ENCODE measurements at places on chromosomes 7 and 10. TPM values are rescaled to one million over a fixed set of nuclear protein-coding genes. Genes with fewer than 3 reads are reported as not detected.

GRCh38 chr10:48460182-48460581 lies 144.7 kb downstream of the ARHGAP22 start:
- no peak for DNase-seq

DNA sequence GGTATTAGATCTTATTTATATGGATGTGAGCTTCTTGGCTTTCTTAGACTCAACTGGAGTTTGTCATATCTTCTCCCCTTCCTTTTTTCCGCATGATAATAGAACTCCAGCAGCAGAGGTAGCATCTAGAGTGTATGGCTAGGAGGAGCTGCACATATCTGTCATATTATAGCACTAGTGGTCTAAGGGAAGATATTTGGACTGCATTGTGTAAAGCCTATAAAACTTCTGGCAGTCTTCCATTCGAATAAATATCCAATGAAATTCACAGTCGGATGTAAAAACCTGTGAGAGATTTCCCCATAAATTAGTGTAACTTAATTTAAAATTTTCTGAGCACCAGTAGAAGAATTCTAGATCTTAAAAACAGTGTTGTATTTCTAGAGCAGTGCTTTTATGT lies 123.9 kb downstream of the PRKG1 start:
- no peak for DNase-seq

- DNase-seq = no peak
These were observed 48.3 kb upstream of the TMEM236 start for GRCh38 chr10:17703706-17704105.

DNA sequence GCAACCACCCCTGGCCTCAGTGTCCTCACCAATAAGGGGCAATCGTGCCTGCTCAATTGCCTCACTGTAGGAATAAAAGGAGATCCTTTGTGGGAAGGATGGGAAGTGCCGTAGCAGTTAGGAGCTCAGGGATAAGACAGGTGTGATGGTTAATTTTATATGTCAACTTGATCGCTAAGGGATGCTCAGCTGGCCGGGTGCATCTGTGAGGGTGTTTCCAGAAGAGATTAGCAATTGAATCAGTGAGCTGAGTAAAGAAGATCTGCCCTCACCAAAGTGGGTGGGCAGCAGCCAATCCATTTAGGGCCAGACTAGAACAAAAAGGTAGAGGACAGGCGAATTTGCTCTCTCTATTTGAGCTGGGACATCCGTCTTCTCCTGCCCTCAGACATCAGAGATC lies 46.3 kb downstream of the BUB3 start:
- DNase-seq = no peak

- DNase-seq = peak; percentile 40
These were observed 70.6 kb upstream of the STARD3NL start for GRCh38 chr7:38107486-38107893.

GRCh38 chr10:13078912-13079775 lies 20.8 kb upstream of the OPTN start:
- DNase-seq = no peak

DNA sequence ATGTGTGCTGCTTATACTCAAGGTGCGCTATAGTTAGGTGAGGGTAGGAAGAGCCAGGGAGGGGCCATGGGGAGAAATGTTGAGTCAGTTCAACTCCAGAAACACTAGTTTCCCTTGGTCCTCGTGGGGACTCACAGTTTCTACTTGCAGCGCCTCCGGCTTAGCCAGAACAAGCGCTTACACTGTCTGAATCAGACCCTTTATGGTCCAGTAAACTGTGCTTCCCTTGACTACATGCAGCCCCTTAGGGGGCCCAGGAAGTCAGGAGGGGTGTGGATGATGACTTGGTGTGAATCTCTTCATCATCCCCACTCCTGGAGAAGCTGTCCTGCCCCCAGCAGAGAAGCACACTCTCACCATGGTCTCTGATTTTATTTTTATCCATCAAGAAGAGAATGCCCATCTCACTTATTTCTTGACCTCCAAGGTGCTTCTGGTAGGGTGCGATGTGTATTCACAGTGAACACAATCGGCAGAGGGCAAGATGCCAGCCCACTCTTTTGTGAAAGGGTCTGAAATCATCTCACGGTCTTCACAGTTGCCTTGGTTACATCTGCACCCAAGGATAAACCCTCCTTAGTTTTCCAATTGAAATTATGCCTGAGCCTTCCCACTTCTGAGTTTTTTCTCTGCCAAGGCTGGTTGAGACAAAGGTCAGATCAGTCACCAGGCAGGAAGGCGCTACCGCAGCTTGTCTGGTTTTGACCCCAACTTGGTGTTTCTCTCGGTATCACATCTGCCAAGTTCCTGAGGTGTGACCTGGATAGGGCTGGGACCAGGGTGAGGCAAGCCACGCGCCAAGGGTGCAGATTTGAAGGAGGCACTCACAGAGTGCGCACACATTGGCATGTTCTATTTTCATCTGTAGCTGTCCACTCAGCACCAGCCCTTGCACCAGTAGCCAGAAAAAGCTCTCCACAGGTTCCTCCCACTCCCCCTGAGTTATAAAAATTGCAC lies 62.7 kb upstream of the LRRC4 start:
- peak; percentile 37 for DNase-seq

- DNase-seq = no peak
These were observed 424.6 kb upstream of the SORCS1 start for GRCh38 chr10:107589081-107589480.

DNA sequence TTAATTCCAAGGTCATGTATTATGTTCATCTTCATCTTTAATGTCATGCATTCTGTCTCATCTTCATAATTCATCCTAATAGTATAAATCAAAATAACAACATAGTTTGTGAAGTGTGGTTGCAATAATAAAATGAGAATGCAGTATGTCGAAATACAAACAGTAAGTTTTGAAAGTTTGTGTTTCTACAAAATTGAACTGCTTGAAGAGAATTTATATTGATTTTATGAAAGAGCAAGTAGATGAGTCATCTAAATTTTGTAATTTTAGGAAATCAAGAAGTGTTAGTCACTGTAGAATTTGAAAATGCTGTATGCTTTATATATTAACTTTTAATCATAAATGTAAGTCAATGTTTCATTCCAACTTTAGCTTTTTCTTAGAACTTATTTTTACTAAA lies 190.5 kb upstream of the PPP1R3A start:
- no peak for DNase-seq

DNA sequence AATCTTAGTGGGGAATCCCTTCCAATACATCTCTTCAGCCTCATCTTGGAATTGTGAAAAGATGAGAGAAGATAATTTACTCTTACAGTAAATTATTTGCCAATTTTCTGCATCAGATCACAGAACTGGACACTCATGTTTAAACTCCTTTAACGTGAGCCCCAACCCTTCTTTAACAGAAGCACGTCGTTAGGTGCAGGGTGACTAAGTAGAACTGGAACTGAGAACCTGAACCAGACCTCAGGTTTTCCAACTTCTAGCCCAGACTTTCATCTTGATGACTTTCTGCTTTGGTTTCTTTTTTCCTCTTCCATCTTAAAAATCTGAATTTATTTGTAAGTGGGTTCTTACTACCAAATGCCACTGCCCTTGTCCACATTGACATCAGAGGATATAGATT lies 57.2 kb upstream of the LYZL2 start:
- no peak for DNase-seq

- DNase-seq = no peak
These were observed 37.4 kb upstream of the CDK6 start for GRCh38 chr7:92873776-92874175.

DNA sequence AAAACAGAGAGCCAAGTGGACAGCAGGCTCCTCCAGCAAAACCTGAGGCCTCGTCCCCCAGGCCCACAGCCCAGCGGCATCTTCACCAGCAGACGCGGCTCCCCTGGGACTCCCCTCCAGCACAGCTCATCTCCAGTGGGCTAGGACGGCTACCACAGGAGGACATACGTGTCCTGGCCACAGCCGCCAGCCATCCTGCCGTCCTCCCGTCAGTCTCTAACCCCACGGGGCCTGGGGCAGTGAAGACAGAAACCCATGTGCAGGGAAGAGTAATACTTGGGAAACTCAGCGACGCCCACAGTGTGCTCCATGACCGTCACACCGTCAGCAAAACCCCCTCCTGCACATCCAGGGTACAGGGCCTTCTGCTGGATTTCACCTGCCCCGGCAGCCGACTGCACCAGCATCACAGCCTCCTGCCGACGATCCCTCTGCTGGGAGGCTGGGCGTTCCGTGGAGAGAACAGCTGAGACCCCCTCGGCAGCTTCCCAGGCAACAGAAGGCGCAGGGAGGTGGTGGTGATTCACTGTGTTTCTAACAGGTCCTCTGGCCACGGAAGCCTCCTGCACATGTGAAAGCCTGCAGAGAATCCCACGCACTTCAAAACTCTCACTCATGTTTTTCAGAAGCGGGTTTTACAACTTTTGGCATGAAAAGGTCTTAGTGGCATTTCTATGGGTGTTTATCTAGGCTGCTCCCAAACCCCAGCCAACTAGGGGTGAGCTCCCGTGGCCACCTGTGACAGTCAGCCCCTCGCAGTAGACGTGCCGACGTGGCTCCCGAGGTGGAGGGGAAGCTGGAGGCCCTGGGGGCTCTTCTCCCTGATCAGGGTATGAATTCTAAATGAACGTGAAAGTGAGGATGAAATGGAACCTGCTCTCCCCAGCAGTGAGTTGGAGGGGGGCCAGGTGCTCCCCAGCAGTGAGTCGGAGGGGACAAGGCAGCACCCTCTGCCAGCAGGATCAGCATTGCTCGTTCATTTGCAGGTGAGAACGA lies 513.5 kb downstream of the PTPRN2 start:
- DNase-seq = no peak

- DNase-seq = no peak
These were observed 517.4 kb upstream of the ZMIZ1 start for GRCh38 chr10:78551184-78552005.

DNA sequence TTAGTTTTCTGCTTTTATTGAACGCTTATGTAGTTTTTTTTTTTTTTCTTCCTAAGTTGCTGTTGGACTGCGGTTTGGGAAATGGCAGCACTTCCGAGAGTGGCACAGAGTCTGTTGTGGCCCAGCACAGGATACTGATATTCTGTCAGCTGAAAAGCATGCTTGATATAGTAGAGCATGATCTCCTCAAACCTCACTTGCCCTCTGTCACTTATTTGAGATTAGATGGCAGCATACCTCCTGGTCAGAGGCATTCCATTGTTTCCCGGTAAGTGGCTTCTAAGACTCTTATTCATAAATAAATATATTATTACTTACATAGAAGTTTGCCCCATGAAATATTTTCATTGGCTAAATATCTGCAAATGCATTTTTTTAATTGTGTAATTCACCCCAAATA lies 101.1 kb downstream of the BTAF1 start:
- no peak for DNase-seq

GRCh38 chr7:27640884-27641574 lies 21.7 kb downstream of the HIBADH start:
- DNase-seq = no peak

GRCh38 chr7:155820788-155821187 lies 8.5 kb upstream of the SHH start:
- DNase-seq = no peak

DNA sequence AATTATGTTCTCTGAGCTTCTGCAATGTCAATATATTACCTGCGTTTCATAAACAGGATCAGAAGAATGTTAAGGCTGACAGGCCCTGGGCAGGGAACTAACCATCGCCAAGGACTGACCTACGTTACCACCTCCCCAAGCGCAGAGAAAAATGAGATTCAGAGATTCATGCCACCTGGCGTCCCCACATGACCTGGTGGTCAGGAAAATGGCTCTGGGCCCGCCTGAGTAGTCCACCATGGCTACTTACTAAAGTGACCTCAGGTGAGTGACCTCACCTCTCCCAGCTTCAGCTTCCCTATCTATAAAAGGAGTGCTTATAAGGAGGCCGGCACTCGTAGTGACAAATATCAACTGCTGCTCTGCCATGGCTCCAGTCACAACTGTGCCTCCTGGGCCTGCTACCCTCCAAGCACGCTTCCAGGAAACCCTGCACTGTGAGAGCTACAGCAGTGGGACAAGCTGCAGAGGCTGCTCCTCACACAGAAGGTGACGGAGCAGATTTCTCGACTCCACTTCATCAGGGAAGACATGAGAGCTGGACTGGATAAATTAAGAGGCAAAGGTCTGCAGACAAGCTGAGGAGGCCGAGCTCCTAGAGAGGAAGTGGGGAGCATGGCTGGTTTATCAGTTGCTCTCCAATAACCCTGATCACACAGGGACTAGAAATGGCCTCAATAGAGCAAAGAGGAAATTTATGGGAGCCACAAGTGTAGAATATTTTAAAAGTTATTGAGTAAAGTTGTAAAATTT lies 103.0 kb downstream of the RNF216 start:
- no peak for DNase-seq

DNA sequence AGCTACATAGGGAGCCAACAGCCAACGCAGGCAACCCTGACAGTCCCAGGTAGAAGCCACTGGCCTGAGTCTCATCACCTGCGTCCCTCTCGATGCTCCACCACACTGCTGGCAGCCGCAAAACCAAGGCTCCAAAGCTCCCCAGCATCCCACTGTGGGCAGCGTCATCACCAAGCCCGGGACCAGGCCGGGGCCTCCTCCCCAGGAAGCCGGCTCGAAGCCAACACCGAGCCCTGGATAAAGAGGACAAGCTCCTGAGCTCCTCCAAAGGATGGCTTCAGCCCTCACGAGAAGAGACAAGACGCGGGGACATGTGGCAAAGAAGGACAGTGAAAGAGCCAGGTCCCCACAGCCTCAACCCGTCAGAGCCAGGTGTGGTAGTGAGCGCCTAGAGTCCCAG lies 23.9 kb downstream of the PARD3 start:
- no peak for DNase-seq

DNA sequence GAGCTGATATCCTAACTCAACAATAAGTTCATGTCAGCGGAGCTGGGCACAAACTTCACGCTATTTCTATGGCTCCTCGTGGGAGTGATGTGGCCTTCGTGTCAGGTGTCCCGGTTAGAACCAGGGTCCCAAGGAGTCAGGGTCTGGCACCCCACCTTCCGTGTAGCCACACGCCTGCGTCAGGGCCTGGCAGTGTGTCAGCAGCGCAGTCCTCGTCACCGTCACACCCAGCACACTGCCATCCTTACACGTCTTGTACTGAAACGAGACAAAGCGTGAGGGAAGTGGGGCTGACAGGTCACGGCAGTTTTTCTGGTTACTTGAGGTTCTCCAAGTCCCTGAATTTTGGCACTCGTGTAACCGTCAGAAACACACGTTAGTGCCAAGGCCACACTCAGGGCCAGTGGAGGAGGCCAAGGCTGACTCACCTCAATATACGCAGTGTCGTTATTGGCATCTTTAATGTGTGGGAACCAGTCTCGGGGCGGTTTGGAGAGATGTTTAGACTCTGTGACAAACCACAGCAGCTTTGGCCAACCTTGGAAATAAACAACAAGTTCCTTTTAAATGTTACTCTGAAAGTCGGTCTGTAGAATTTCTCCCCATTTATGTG lies 254.7 kb downstream of the ZMYND11 start:
- DNase-seq = no peak

HMX3 gene
- not detected for total RNA-seq

C10orf67 gene
- 0.54 TPM for total RNA-seq

MBL2 gene
- total RNA-seq = not detected

PLPP4 gene
- not detected for total RNA-seq

CLRN3 gene
- not detected for total RNA-seq

CLEC5A gene
- 0.08 TPM for total RNA-seq

ATAD1 gene
- 96.7 TPM for total RNA-seq

SNX13 gene
- total RNA-seq = 36.9 TPM

HTR5A gene
- not detected for total RNA-seq

BTBD16 gene
- total RNA-seq = not detected

NME8 gene
- total RNA-seq = not detected

OPN1SW gene
- total RNA-seq = not detected

Data from Right ventricle myocardium superior (tissue), 1 donor.